H9 (cell line): ENCODE measurements at places on chromosomes 11 and 22.

DNA sequence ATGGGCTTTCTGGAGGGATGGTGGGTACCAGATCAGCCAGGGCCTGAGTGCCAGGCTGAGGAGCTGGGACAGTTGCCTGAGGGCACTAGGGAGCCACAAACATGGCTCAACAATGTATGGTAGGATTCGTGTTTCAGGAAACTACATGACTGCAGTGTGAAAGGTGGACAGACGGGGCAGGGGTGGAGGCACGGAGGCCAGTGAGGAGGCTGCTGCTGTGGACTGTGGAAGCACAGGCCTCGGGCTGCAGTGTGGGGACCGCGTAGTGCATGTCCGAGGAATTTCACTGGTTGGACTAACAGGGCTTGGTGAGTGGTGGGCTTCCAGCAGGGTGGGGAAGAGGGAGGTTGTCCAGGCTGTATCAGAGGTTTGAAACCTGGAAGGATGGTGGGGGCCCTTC is 7.8 kb downstream of the P2RY2 start:
- DNase-seq = no peak

DNA sequence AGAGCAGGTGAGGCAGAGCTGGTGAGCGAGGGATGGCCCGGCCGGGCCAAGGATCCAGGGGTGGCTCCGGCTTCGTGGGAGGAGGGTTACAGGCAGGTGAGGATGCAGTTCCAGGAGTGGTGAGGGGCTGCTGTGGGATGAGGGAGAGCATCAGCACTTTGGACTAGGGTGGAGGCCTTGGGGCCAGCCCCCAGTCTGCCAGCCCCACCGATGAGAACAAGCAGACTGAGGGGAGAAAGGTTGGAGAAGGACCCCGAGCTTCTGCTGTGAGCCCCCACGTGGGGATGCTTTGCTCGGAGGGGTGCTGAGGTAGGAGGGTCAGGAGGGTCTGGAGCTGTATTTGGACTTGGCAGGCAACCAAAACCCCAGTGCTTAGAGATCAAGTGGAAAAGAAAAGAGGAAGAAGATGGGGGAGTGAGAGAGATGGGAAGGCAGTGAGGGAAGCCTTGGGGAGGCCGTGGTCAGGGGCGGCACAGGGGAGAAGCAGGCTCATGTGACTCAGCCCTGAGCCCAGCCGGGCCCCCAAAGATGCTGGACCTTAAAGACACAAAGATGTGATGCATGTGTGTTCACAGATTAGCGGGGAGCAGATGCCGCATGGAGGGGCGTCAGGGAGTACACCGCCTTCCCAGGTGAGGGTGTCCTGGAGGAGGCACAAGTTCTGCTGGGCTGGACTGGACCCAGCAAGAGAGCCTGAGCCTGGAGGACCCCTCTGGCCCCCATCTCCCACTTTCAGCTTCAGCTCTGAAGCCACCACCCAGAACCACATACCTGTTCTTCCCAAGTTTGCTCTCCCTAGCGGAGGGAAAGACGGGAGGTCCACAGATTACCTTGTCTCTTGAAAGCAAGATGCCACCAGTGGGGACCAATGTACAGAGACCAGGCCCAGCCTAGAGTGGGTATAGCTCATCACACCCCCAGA is 91.3 kb downstream of the CDKN1C start:
- DNase-seq = peak; percentile 14

DNA sequence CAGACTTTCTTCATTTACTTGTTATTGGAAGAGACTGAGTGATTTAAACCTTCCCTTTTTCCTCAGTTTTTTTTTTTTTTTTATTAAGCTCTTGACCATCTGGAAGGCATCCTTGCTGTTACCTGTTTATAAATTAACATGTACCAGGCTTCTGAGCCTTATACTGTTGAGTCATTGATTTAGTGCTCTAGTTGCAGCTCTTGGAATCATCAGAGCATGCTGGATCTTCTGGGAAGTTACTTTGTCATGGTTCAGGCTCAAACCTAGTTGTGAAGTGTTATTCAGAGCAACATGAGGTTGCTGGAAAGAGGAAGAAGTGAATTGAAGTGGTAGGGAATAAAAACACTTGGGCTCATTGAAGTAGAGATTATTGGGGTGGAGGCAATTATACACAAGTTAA is 6.3 kb downstream of the ZDHHC5 start:
- no peak for DNase-seq

DNA sequence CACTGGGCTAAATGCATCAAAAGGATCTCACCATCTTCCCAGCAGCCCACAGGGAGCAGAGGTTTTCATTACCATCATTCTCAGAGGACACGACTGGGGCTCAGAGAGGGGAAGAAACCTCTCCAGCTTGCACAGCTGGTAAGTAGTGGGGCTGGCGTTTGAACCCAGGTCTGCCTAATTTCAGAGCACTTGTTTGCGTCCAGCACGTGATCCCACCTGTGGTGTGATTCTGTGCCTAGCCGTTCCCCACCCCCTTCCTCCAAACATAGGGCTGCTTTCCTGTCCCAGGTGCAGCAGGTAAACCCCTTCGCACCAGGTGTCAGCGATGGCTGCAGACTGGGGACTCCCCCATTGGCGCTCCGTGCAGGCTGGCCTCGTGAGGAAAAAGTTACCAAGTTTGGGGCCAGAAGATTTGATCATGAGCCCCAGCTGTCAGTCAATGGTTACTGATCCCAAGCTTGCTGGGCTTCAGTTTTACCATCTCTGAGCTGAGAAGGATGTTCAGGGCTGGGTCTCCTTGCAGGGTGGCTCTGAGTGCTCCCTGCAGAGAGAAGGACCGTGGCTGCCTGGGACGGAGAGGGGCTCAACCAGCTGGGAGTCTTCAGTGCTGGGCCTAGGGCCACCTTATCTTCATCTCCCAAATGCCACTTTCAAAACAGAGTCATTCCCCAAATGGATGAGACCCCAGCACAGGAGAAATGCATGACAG is 445.6 kb downstream of the TBC1D22A start:
- DNase-seq = no peak

GRCh38 chr22:30435674-30436126 is 10.1 kb downstream of the MTFP1 start:
- no peak for DNase-seq

- DNase-seq = no peak
Observed at GRCh38 chr11:90795746-90796145, 572.9 kb upstream of the CHORDC1 start.

GRCh38 chr11:116300232-116300631 is 472.6 kb downstream of the BUD13 start:
- no peak for DNase-seq

GRCh38 chr11:46239801-46240061 is 37.7 kb upstream of the CREB3L1 start:
- no peak for DNase-seq

DNA sequence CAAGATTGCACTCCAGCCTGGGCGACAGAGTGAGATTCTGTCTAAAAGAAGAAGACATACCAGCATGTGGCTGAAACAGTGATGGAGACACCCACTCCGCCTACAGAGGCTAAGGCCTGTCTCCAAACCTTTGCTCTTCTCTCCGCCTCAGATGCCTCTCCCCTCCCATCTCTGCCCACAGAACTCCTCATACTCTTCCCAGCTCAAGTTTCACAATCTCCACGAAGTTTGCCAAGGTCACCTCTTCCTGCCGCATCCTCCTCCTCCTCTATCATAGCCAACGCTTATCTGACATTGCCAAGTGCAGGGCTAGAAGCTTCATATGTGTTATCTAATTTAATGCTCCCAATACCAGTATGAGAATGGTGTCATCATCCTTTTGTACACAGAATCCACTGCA is 25.9 kb upstream of the FBLN1 start:
- DNase-seq = no peak

DNA sequence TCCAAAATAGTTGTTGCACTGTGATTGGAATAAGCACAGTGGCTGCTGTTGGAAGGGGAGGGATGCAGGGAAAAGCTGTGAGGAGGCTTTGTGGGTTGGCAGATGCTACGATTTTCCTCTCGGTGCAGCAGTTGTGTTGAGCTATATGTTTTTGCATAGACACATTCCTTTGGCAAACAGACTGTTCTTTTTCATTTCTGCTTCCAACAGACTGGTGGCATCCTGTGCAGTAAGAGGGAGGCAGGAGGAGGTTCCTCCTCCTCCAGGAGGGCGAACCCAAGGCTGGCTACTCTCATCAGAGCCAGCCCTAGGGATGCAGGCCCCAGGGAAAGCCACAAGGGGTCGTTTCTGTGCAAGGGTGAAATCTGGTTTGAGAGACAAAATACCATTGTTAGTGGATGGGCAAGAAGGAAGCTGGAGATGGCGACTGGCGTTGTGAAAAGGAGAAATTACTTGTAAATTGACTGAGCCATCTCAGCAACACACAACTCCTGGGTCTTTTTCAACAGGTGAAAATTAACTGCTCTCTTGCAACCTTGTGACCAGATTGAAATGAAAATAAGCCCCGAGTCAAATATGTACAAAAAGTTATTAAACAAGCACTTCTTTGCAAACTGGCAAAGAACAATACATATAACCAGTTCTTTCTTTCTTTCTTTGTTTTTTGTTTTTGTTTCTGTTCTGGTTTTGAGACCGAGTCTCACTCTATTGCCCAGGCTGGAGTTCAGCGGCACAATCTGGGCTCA is 26.5 kb upstream of the UBASH3B start:
- peak; percentile 81 for DNase-seq

GRCh38 chr11:120385655-120386054 is 49.4 kb downstream of the ARHGEF12 start:
- no peak for DNase-seq

GRCh38 chr22:19824926-19825339 is 29.7 kb downstream of the GNB1L start:
- no peak for DNase-seq

DNA sequence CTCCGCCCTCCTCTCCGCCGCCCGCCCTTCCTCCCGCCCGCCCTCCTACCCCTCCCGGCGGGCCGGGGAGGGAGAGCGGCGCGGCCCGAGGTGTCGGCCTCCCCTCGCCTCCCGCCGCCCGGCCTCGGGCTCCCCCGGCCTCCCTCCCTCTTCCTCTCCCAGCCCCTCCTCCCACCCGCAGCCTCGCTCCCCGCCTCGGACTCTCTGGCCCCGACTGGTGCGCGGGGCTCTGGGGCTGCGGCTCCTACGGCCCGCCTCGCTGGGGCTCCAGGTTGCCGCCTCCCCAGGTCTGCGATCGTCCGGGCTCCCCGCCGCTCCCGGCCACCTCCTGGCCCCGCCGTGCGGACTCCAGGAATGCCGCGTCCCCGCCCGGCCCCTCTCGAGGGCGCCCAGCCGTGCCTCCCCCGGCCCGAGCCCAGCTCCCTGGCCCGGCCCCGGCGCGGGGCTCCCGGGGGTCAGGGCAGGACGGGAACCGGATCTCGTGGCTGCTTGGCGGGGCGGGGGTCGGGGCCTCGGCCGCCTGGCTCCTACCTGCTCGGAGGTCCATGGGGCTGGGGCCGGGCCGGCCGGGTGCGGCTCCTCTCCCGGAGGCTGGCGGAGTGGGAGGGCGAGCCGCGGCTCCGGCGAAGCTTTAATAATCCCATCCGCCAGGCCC is at the start of gene CLCF1:
Gene CLCF1 (minus strand): TSS at position 606 of the 655 bp plus-strand sequence. CDS start 59 bp downstream, at position 547.
- no peak for DNase-seq

DNA sequence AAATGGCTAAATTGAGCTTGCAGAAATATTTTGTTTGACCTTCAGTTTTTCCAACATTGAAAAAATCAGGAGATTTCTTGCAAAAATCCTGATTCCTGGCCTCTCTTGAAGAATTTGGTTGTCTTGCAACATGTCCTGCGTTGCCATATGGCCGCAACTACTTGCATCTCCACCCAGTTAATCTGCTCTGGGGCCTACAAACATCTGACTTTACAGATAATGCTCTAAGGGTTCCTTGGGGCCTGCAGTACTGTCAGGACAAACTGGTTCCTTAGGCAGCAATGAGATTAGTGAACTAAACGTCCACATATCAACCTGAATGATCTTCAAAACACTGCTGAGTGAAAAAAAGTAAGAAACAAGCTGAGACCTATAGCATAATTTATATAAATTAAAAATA is 36.6 kb upstream of the FEZ1 start:
- no peak for DNase-seq

DNA sequence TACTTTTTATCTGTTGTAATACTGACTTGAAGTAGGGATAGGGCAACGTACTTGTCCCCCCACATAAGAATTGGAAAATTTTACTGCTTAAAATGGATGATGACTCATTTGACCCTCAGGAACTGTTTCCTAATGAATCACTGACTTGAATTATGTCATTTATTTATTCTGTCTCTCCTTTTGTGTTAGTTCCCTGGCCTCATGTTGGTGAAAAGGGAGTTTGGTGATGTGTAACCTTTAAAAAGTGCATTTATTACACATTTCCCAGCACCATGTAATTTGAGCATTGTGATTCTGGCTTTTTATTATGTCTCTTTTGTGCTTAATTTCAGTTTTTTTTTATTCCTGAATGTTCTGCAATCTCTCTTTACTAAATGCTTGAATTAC is 20.3 kb upstream of the PGM2L1 start:
- DNase-seq = no peak

DNA sequence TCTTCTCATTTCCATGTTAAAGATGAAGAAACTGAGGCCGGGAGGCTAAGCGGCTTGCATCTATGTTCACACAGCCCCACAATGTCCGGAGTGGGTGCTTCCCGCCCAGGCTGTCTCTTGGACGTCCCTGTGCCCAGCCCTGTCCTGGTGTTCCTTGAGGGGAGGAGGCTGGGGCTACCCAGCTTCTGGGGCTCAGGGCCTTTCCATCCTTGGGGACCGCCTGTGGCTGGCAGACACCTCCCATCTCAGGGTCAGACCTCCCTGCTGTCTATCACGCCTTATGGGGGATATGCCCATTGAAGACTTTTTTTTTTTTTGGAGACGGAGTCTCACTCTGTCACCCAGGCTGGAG is 95.5 kb downstream of the WNT7B start:
- no peak for DNase-seq

DNA sequence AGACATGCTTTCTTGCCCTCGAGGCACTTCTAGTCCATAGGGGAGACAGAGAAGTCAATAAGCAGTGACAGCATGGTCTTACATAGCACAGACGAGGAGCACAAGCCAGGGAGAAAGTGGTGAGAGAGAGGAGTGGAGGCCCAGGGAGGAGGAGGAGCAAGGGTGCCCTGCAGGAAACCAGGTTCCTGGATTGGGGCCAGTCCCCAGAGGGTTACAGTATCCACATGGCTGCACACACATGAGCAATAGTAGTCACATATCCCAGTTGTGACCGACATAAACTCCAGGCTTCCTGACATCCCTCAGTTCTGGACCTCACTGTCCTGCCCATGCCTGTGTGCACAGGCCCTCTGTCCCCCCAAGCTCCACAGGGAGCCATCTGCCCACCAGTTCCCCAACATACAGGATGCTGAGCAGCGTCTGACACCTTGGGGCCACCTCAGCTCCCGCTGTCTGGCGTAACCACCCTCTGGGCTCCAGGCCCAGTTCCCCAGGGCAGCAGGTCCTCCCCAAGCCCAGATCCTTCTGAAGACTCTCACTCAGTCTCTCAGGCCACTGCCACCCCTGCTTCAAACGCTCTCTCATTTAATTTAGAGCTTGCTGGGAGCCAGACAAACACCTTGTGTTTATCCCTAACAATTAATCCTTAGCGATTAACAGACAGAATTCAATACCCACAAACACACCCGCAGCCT is 53.7 kb downstream of the DSCAML1 start:
- no peak for DNase-seq

DNA sequence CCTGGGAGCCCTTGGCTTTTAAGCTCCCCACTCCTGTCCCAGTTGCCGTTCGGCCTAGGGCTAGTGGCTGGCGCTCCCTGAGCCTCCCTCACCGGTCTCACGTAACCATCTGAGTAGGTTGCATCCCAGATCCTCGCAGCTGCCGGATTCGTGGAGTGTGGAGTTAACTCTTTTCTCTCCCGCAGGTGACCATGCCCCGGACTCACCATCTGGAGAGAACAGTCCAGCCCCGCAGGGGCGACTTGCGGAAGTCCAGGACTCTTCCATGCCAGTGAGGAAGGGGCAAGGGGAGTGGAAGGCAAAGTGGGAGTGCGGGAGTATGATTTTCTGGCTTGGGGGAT is 902 bp downstream of the MUS81 start:
- no peak for DNase-seq
